ENCODE measurements at places on chromosomes 13 and 19.

GRCh38 chr13:46812301-46812797 lies 15.4 kb upstream of the ESD start:
- DNase-seq: no peak

- no peak for DNase-seq
Observed at GRCh38 chr13:98189841-98190505, 12.9 kb upstream of the RNF113B start.

DNA sequence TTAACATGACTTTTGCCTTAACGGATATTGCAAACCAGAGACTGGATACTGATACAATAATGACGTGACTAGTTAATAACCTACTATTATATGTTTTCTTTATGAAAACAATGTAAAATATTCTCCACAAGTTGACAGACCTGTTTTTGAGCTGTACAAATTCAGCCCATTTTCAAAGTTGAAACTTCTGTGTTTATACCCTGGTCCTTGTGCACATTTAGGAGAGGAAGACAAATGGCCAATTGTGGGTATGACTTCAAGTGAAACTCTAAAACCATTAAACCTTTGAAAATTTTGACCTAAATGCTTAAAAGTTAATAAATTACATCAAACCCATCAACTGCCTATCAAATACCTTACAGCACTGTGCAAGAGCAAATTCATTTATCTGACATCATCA lies 8.9 kb downstream of the SPRY2 start:
- no peak for DNase-seq

DNA sequence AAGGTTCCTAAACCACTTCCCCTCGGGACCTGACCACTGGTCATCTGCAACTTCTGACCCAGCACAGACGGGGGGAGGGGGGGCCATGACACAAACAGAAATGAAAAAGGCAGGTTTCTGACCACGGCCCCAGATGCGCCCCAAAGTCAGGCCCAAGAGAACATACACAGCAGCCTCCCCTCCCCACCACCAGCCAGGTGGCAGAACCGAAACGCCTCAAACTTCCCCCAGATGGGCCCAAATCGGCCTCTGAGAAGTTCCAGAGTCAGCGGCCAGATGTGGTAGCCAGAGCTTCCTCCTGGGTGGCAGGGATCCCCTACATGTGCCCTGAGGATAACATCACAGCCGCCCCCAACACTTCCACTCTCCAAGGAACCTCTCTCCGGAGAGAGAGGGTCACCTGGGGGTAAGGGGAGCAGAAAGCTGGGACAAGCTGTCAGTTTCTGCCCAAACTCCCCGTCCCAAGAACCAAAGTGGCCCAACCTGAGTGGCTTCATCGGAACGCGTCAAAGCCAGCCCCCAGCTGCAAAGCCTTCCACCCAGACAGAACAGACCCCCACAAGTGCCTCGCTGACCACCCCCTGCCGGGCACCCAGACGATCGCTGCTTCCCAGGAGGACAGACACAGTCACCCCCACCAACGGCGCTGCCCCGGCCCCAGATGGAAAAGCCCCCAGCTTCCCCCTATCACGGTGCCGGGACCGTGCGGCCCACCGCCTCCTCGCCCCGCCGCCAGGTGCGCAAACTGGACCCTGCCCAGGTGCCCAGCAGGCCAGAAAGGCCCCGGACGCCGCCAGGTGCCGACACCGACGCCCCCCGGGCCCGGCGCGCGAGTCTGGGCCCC lies 800 bp downstream of the ELL start:
- DNase-seq: no peak

DNA sequence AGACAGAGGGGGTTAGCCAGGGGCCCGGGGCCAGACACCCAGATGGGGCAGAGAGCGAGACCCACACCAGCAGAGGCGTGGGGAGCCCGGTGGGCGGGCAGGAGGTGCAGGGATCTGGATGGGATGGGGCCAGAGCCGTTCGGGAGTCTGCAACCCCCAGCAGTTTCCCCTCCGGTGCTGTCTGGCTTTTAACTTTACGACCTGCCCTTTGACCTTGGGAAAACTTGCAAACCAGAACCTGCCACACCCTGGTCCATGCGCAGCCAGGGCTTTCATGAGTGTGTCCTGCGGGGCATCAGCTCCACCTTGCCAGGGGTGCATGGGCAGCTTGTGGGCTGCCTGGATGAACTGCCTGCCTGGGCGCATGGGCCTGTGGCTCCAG lies 9.8 kb downstream of the JOSD2 start:
- no peak for DNase-seq
